Activated B cell treated with CpG ODN at 0.5 μM for 24 hours (primary cell): ENCODE measurements at places on chromosomes 2 and 18.

DNA sequence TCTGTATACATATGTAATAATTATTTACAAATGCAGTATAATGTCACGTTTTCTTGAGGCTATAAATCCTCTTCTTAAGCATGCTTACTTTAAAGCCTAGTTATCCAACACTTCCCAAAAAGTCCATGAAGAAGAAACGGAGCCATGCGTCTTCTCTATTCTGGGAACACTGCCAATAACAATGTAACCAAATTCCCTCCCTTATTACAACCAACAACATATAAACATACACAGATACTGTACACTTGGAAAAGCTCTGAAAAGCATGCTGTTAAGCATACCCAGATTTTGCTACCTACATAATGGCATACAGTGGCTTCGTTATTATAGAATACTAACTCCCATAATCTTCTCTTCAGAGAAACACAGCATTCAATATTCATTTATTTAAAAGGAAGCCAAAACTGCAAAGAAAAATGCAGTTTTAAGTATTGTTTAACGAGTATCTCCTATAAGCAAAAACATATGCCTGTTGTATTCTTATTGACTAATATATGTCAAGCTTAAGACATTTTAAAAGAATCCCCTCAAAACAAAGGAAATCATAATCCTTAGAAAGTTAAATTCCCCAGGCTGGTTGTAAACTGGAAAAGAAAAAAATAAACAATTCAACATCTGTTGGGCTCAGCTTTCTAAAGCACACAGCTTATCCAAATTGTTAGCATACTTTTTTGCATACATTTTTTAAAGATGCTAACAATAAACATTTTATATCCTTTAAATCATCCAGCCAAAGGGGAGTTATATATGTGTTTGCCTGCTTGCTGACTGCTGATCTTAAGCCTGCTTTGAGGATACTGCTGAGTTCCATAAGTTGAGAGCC, 83.4 kb downstream of the SLC25A12 start:
- no peak for DNase-seq

GRCh38 chr2:27264753-27265535, 2.1 kb upstream of the SLC30A3 start:
- peak; percentile 68 for DNase-seq

GRCh38 chr2:200765995-200766660, 45.6 kb upstream of the BZW1 start:
- DNase-seq: no peak

DNA sequence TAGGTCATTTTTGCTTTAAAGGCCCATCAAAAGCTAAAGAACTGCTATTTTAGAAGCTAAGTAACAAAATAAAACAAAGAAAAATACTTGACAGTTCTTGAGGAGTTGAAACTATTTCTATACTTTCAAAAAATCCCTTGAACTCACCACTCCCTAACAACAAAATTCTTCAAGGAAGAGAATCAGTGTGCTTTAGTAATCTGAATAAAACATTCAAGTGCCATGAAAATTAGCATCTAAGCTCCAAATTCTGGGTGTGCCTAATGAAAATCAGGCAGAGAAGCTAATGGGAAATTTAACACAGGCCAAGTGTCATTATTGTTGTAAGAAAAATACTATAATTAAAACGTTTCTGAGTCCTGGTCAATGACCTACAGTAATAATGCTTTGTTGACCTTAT, 456.3 kb downstream of the ZEB2 start:
- no peak for DNase-seq

DNA sequence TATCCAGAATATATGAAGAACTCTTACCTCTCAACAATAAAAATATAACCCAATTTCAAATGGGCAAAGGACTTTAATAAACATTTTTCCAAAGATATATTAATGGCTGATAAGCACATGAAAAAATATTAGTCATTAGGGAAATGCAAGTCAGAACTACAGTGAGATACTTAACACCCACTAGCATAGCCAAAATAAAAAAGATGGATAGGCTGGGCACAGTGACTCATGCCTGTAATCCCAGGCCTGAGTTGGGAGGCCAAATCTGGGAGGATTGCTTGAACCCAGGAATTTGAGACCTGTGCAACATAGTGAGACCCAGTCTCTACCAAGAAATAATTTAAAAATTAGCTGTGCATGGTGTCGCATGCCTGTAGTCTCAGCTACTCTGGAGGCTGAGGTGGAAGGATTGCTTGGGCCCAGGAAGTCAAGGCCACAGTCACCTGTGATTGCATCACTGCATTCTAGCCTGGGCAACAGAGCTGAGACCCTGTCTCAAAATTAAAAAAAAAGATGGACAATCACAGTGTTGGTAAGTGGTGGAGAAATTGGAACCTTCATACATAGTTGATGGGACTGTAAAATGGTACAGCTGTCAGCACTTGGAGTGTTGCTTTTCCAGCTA, 25.1 kb downstream of the MARCHF7 start:
- no peak for DNase-seq

- DNase-seq: no peak
Measured at GRCh38 chr2:12412898-12413305, 303.8 kb upstream of the TRIB2 start.

DNA sequence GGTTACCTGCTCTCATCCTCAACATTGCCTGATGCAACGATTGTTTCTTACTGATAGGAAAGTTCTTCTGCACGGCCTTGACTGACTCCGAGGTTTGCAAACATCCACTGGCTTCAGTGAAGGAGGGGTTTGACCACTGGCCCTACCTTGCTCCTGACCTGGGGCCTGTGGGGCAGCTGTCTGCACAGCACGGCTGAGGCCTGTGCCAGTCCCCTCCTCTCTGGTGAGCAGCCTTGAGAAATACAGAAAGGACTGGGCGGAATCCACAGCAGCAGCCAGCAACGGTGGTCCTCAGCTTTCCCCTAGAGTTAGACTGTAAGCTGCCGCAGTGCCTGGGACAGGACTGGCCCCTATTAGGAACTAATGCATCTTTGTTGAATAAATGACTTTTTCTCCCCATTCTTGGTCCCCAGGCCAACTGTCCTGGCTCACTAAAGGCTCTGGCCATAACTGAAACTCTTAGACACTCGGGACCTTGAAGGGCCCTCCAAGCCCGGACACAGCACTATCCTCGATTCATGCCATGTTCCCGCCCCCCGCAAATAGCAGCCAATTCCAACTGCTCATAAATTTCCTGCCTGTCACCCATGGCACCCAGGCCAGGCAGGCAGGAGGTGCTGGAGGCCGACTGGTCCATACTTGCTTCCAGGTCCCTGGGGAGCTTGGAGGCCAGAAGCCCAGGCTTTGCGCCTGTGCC, 26.7 kb downstream of the ATOH8 start:
- DNase-seq: no peak

DNA sequence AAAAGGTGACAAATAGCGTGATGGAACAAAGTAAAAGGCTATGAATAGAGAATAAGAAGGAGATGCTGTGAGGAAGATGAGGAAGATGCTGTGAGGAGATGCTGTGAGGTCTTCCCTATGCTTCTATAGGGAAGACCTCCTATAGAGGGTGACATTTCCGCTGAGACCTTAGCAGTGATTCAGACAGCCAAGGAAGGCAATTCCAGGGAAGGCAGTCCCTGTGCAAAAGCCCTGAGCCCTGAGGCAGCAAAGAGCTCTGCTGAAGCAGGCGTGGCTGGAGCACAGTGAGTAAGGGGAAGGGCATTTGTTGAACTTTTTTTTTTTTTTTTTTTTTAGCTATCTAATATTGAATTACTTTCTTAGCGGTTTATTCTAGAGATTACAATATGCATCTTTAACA, 142.7 kb upstream of the FOSL2 start:
- no peak for DNase-seq

DNA sequence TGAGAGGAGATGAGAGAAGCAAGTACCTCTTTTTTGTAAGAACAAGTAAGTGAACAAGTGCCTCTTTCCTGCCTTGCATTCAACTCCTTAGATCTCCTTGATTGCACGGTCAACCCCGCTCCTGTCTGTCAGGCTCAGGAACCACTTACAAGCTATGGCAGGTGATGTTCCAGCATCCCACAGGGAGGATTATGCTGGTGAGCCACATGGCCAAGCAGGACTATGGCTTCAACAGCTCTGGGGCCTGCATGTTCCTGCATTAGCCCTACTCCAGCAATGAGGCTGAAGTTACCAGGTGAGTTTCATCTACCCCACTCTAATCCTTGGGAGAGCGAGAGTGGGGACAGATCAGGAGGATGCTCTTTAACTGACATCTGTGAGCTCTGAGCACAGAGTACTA, 29.5 kb downstream of the TTC32 start:
- no peak for DNase-seq

DNA sequence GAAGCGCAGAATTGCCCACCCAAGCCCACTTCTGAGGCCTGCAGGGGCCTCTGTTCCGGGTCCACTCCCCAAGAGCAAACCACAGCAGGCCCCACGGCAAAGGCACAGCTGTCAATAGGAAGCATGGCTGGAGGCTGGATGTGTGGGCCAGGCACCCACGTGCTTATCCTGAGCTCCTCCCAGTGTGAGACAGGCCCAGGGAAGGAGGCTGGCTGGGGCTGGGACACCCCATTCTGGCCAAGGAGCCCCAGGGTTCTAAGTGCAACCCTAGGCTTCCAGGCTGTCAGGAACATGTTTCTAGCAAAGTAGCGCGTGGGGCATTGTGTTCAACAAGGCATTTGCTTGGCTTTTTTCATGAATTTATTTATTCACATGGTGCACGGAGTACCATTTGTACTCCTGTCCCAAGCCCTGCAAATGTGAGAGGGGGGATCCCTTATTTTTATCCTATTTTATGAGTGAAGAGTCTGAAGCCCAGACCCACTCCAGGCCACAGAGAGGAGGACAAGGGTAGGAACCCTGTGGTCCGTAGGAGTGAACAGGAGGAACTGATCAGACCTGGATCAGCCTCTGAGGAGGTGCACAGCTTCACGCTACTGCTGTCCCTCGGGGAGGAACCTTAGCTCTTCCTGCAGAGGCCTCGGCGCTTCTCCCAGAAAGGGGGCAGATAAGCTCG, 6.1 kb upstream of the RAB17 start:
- DNase-seq: no peak

GRCh38 chr2:45340318-45340717, 270.7 kb downstream of the SRBD1 start:
- no peak for DNase-seq

DNA sequence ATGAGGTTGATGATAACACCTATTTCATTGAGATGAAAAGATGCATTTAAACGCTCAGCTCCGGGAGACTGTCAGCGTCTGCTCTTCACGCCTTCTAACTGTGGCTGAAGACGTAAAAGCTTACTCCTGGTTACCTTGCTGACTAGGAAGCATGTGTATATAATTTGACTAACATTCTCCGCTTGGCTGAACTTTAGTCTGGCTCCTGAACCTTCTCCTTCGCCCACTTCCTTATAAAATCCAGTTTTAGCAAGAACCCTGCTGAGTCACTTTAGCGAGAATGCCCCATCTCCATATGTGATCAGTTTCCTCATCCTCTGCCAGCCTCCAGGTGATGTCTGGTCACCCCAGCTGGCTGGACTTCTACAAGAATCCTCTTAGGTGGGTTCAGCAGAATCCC, 12.7 kb upstream of the CREG2 start:
- no peak for DNase-seq

DNA sequence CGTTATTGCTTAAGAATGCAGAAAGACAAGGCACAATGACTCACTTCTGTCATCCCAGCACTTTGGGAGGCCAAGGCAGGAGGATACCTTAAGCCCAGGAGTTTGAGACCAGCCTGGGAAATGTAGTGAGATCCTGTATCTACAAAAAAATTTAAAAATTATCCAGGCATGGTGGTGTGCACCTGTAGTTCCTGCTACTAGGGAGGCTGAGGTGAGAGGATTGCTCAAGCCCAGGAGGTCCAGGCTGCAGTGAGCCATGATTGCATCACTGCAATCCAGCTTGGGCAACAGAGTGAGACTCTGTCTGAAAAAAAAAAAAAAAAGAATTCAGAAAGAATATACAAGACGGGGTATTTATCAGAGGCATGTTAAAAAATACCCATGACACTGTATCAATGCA, 182.0 kb upstream of the SPOPL start:
- DNase-seq: no peak

DNA sequence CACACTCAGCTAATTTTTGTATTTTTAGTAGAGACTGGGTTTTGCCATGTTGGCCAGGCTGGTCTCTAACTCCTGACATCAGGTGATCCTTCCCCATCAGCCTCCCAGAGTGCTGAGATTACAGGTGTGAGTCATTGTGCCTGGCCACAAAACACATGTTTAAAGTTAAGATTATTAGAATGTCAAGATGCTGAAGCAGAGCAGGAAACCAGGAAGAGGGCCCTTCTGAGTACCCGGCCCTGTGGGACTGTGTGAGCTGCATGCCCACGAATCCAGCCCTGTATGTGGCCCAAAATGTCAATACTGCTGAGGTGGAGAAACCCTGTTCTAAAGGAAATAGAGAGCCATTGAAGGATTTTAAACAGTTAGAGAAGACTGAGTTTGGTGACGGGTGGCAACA, 31.0 kb upstream of the REV1 start:
- no peak for DNase-seq

DNA sequence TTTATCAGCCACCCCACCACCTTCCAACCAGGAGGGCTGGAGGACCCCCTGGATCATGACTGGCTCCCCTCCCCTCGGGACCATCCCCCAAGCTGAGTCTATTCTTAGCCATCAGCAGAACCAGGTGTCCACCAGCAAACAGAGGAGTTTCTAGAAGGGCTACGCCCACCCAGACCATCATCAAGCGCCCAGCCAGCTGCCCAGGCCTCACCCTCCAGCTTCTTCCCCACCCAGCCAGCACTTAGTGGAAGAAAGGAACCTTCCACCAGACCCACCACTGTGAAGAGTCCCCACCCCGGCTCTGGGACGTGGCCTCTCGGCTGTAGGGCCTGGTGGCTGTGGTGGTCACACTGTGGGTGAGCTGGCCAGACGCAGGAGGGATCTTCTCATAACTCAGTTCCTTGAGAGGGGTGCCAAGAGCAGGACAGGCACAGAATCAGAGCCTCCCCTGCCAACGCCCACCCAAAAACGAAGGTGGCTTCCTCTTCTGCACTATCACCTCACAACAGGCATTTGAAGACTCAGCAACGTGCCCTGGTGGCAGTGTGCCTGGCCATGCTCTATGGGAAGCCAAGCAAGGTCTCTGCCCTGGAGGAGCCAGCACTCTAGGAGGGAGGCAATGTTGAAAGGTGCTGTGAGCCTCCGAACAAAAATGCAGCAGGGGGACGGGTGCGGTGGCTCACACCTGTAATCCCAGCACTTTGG, 19.0 kb downstream of the BIN1 start:
- no peak for DNase-seq

- no peak for DNase-seq
Measured at GRCh38 chr2:15914596-15915385, 25.6 kb upstream of the MYCN start.

DNA sequence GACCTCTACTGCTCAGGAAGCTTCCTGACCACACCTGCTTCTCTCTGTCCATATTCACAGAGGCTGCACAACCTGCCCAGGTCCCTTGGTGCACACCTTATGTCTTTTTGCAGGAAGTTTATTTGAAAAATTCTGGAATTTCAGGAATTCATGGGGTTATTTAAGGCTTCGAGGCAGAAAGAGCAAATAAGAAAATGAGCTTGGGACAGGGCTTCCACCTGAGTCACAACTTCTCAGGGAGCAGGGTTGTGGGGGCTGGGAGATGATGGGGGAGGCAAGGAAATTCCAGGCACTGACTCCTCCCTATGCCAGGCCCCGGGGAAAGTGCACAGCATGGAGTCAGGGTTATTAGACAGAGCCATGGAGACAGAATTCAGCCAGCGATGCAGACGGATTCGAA, 57.7 kb downstream of the INHBB start:
- DNase-seq: no peak
